ENCODE measurements at places on chromosomes 11 and 22.
A peak's percentile ranks its signal among the peaks of the same experiment; 100 is the strongest.

- DNase-seq = no peak
Observed at GRCh38 chr11:14336507-14337503, 22.2 kb downstream of the RRAS2 start.

- no peak for DNase-seq
Observed at GRCh38 chr11:128894685-128895084, 3.5 kb downstream of the KCNJ5 start.

GRCh38 chr11:76243193-76243956 lies 37.1 kb upstream of the WNT11 start:
- DNase-seq = no peak

- no peak for DNase-seq
Observed at GRCh38 chr11:129184581-129184980, 7.5 kb downstream of the ARHGAP32 start.

GRCh38 chr11:201966-202365 lies 5.2 kb downstream of the BET1L start:
- DNase-seq = peak; percentile 1

GRCh38 chr11:72100462-72100861 lies 2.6 kb downstream of the LAMTOR1 start:
- no peak for DNase-seq

GRCh38 chr22:29580200-29580810 lies 608 bp downstream of the NIPSNAP1 start:
- DNase-seq = no peak

DNA sequence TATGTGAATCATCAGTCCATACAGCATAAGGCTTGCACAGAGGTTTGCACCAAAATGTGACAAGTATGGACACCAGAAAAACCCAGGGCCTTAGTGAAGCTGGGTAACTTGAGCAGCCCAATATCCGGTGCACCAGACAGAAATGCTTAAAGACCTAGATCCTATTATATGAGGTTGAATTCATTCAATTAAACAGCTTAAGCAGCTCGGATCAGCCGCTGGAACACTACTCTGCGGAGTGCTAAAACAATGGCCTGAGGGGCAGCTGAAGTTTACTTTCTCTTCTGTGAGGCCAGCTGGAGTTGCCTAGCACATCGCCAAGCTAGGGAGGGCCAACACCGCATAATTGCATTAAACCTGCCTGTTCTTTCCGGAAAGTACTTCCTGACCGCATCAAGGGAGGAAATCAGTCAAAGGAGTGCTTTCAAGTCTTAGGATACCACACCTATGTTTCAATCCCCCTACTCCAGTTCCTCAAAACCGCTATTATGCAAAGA lies 17.0 kb upstream of the FAM181B start:
- no peak for DNase-seq

DNA sequence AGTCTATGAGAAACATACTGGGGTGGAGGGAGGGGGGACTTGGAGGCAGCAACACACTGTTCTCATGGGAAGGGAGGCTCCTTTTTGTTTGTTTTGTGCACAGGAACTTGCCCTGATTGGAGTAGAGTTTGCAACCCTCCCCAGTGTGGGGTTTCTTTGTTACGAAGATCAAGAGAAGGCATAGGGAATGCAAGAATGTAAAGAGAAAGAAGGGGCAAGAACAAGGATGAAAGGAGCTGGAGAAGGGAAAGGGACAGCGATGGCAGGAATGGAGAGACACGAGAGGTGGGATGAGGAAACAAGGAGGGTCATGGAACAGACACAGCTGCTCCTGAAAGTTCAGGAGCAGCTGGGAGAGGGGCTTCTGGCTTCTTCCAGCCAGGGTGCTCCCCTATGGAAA lies 611.7 kb downstream of the NTM start:
- no peak for DNase-seq

DNA sequence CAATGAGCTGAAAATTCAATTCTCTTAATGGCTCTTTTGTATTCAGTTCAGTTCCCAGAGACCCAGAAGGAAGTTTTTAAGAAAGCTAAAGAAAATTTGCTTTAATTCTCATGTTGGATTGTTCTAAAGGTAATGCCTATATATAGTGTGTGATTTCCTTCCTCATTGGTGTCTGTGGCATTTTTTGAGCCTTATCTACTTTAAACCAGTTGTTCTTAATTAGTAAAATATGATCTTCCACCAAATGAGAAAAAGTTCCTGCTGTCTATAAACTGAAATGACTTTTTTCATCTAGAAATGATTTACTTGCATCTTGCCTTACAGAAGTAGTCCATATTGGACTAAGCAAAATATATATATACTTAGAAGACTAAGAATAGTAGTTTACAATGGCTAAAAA lies 622.1 kb upstream of the KIRREL3 start:
- DNase-seq = no peak

GRCh38 chr11:94775567-94776327 lies 7.6 kb downstream of the AMOTL1 start:
- DNase-seq = no peak

DNA sequence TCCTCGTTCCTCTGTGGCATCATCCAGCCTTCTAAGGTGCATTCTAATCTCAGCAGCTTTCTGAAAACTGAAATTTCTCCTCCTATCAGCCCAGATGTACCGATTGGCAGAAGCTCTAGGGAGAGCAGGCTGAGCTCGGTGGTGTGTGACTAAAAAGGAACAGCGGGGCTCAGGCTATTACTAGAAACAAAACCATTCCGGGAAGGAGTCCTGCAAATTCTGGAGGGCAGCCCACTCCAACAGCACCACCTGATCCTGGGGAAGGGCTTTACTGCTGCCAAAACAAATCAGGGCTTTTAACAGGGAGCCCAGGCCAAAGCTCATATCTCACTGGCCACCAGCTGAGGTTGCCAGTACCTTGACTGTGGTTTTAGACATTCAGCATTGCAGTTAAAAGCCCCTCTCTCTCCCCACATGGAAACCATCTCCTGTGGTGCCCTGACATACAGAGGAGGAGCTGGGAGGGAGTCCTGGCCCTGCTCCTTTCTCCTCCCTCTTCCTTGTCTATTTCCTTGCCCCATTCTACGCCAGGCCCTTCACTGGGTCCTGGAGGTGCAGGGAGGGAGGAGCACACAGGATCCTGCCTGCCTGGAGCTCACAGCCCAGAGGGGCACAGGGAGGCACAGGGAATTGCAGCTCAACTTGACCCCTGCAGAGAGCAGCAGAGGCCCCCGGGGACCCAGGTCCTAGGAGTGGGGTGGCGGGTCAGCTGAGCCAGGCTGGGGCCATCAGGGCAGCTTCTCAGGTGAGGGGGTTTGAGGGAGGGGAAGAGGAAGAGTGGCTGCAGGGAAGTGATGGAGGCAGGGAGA lies 889 bp downstream of the PLAAT4 start:
- DNase-seq = no peak

DNA sequence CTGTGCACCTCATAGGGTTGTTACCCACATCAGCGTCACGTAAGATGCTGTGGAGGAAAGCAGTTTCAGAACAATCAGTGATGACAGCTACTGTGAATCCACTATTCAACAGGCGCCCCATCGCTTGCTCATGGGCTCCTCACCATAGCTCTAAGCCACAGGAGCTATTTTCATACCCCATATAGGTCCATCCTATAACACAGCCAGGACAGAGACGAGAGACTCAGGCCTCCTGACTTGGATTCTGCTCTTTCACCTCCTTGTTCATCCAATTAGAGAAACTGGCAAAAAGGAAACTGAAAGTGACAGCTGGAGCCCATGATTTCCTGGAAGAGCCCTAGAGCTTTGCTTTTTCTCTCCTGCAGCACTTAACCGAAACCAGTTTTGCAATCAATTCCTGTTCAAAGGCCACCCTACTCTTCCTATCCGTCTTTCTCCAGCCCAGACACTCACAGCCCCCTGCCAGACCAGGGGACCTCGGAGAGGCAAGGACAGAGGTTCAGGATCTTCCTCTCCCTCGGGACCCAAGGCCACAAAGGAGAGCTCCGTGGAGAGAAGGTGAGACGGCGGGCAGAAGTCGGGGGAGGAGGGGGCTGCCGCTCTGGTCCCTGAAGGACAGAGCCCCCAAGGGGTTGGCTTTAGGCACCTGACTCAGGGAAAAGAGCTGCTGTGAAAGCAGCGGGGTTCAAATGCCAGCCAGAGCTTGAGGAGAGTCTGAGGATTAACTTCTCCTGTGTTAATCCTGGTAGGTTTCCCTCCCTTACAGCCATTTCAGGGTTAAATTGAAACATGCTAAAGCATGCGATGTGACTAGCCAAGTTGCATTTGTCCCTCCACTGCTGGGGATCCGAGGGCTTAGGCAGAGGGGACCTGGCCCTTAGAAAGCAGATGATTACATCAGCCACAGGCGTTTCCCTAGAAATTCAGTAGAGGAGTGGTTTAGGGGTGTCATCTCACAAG lies at the start of gene APOL6:
TSS of gene APOL6 (plus strand) at position 381 of the 960 bp plus-strand sequence. CDS start 7,980 bp downstream, outside the sequence.
- peak; percentile 71 for DNase-seq

DNA sequence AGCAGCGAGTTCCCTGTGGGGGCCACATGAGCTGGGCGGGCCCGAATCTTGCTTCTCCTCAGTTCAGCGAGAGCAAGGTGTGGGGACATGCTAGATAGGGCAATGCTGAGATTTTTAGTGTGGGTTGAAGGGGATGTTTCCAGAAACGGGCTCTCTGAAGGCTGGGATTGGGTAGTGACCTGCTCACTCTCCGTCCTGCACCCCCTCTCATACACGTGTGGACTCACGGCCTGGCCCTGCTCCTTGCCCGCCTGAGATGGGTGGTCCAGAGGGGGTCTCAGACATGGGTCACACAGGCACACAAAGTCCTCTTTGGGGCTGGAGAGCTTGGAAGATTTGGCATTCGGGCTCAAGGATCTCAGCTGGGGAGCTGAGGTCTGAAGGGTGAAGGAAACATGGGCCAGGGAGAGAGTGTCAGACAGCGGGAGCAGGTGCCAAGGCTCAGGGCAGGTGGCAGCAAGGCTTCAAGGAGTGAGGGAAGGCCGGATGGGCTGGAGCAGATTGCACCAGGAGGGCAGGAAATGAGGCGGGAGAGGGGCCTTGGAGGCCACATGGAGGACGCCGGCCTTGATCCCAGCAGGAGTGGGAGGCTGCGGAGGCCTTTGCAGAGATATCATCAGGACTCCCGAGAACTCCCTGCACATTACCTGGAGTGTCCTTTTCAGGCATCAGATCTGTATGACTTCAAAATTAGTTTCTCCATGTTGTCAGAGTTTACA lies 74.1 kb downstream of the PARVB start:
- no peak for DNase-seq

Measured in activated naive CD4-positive, alpha-beta T cell treated with Interleukin-2 at 50 U/mL for 16 hours (primary cell).